HTR-8/SVneo (cell line): ENCODE measurements at places on chromosomes 2 and 18.

DNA sequence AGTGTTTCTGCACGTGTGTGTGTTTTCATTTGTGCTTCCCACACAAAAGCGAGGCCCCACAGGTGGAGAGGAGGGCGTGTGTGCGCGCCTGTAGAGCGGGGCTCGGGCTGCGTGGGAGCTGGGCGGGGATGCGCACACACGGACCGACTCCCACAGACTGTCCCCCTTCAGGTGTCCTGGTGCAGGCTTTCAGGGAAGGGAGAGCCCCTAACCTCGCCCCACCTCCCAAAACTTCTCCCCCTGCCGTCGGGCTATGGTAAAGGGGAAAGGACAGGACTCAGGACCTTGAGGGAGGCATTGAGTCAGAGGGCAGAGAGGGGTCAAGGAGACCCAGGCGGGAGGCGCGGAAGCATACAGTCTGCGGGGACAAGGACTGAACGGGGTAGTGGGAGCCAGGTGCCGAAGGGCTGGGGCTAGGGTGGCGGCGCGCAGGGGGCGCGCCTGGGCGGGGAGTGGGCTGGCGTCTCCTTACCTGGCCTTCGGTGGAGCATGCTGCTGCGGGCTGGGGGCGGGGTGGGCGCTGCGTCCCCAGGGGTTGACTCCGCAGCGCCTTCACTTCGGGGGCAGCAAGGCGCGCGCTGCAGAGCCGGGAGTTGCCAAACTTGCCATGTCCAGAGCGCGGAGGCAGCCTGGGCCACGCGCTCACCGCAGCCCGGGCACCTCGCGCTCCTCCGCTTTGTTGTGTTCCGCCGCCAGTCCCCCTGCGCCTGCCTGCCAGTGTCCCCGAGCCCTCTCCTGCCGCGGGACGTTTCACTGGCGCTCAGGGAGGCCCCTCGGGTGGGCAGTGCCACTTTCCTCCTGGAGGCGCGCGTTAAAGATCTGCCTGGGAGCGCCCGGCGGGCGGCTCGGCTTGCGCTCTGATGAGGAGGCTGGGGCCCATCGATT lies 302.0 kb downstream of the NCKAP5 start:
- peak; percentile 45 for DNase-seq

DNA sequence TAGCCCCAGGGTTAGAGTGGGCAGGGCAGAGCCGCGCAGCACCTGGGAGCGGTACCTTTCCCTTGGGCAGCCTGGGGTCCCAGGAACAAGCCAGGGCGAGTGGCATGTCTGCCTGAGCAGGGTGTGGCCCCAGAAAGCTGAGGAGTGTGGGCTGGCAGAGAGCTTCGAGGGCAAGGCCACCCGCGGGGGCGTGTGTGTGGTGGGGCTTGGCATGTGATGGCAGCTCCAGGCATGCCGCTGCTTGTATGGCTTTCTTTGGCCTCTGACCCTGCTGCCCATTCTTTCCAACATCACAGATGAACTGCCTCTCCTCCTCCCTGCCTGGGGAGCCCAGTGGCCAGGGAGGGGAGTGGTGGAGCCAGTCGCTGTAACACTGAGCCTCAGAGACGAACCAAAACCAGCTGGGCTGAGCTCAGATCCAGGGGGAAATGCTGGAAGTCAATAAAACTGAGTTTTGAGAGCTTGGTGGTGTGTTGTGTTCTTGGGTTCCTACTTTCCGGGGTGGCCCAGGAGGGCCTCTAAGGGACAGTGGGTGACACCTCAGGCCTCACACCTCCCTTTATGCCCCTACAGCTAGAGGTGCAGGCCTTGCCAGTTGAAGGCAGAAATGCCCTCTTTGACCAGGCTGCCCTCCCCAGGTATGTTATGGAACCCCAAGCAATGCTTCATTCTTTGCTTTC lies 7.4 kb downstream of the DNAJB2 start:
- peak; percentile 32 for DNase-seq

DNA sequence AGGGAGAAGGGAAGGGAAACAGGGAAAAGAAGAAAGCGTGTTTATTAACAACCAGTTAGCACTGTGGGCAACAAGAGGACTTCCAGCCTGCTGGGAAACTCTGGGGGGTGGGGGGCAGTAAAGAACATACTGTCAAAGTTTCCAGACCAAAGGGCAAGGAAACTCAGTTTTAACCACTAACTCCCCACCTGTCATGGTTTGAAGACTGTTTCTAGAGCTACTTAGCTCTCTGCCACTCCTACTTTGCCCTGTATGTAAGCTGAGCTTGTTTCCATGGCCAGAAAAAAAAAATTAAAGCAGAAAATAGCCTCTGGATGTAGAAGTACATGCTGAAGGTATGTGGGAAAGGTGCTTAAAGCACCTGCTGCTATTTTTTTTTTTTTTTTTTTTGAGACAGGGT lies 11.0 kb upstream of the PTPN2 start:
- no peak for DNase-seq

DNA sequence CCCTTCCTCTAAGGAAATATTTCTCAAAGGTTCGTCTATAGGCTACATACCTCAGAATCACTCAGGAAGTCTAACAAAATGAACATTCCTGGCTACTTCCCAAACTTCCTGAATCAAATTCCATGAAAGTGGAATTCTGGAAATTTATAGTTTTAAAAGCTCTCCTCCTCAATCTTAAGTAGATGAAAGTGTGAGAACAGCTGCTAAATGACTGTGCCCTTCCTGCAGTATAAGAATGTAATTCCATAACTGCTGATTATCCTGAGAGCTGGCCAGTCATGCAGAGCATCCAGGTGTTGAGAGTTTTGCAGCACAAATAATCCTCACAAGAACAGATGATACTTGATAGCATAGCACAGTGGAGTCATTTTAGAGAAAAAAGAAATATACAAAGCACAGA lies 265.0 kb downstream of the KCNJ3 start:
- no peak for DNase-seq

- DNase-seq = no peak
Observed at GRCh38 chr2:39435234-39435633, 1.9 kb downstream of the MAP4K3 start.

GRCh38 chr2:185895828-185896693 lies 157.5 kb downstream of the FSIP2 start:
- no peak for DNase-seq
